HAP-1 (cell line): ENCODE measurements at places on chromosomes 4 and X.

DNA sequence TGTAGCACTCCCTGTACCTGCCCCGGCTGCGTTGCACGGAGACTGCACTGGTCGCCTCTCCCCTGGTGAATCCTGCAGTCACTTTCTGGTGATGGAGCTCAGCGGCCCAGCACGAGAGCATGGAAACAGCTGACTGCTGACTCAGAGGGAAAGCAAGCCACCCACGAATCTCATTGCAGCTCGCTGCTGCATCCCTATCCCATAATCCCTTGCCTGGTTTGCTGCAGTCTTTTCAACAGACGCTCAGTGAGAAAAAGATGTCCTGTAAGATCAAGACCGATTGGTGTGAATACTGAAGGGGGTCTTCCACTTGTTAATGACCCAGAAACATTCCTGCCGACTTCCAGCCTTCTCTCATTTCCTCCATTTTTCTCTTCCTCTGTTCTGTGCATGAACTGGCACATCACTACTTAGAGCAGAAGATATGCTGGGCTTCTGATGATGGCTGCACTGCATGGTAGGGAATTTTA, 52.9 kb downstream of the TRIM2 start:
- peak; percentile 43 for DNase-seq

- no peak for DNase-seq
Measured at GRCh38 chr4:62531264-62531663, 1331.1 kb downstream of the ADGRL3 start.

- DNase-seq: no peak
Measured at GRCh38 chr4:55358668-55359067, 12.6 kb downstream of the SRD5A3 start.

GRCh38 chr4:90127223-90127705, at the start of gene CCSER1:
Gene CCSER1 (plus strand): TSS chr4:90127394.
- peak; percentile 74 for DNase-seq

GRCh38 chr4:109972786-109973528, 60.3 kb downstream of the EGF start:
- DNase-seq: no peak

- DNase-seq: no peak
Measured at GRCh38 chr4:143597276-143597675, 83.8 kb downstream of the SMARCA5 start.

DNA sequence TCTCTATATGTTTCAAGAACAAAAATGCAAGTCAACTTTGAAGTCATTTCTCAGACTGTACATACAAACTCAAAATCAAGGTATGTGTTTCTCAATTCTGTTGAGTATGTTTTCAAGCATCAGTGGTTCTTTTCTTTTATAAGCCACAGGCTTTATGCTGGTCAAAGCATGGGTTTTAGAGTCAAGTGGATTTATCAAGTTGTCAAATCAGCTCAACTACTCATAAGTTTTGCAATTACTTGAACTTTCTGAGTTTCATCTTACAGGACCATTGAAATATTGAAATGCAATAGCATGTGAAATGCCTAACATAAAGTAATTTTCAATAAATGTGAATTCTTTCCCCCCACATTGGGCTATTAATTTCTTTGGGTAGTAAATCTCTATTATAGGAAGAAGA, 239.9 kb upstream of the DKK2 start:
- DNase-seq: no peak

DNA sequence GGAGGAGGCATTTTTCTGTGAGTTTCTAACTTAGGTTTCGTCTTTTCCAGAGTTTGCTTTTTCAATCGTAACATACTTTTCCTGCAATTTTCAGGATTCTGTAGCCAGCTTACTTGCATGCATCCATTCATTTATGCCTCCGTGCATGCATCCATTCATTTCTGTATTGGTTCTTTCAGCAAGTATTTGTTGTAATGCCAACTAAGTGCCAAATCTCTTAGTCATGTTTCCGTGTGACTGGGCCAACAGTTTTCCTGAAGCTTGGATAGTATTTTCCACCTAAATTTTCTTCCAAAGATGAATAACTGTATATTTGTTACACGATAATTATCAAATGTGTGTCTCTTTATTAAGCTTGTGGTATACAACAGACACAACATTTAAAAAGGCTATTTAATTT, 41.5 kb downstream of the CBLL2 start:
- DNase-seq: no peak

DNA sequence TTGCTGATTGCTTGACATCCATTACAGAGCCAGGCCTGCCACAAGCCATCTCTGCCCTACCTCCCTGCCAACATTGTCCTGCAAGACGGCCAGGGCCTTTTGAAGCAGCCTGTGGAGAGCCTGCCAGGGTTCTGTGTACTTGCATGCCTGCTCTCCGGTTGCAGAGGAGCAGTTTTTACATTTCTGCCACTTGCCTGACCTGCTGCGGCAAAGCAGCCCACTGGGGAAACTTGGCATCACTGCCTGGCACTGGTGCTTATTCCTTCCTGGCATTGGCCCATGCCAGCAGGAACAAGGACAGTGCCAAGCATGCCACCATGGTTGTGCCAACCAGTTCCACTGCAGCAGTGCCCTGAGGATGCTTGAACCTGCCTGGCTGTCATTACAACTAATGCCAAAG, 167.1 kb downstream of the NHS start:
- DNase-seq: no peak

GRCh38 chr4:141220271-141220670, 424 bp upstream of the ZNF330 start:
- DNase-seq: no peak

- no peak for DNase-seq
Measured at GRCh38 chr4:1903035-1903434, 31.8 kb downstream of the NSD2 start.

DNA sequence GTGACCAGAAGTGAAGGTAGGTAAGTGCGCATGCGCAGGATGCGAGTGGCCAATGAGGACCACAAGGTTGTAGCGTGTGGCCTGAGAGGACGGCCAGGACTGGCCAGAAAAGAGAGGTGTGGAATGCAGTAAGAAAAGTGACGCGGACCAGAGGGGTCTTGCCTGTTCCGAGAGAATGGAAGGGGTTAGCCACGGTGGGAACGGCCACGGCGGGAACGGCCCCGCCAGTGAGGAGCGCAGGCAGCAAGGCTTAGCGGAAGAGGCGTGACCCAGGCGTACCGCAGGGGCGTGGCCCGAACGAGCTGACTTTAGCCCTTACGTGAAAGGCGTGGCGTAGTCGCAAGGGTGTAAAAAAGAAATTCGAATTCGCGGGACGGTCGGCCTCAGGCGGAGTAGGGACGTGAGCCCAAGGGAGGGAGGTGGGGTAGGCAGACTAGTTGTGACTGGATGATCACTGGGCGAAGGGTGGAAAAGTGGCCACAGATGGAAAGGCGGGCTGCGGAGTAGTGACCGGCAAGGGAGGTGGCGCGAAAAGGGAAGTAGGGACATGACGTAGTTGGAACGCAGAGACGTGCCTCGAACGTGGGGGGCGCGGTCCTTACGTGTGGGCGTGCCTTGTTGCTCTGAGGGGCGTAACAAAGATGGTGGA, 10.4 kb upstream of the CLTRN start:
- DNase-seq: peak; percentile 94

GRCh38 chr4:1463088-1463926, 57.1 kb upstream of the NKX1-1 start:
- DNase-seq: no peak

DNA sequence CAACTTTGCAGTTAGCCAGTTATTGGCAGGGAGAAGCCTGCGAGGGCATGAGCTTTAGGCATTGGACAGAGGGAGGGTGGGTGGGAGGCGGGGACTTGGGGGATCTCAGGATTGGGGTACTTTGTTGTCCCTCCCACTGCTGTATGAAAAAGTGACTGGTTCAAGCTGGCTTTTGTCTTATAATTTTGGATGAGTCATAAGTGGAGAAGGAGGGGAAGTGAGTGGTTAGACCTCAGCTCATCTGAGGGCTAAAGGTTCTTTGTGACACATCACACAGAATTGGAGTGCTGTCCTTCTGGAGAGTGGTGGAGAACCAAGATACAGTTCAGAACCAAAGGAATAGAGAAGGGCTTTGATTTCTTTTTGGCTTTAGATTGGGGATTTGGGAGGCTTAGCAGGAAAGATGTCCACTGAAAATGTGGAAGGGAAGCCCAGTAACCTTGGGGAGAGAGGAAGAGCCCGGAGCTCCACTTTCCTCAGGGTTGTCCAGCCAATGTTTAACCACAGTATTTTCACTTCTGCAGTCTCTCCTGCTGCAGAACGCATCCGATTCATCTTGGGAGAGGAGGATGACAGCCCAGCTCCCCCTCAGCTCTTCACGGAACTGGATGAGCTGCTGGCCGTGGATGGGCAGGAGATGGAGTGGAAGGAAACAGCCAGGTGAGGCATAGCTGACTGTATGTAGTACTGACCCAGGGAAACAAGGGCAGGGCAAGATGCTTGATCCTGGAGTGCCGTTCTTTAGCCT, at the start of gene SLC4A4:
SLC4A4 (plus strand) TSS at position 175 of the 748 bp plus-strand sequence.
- DNase-seq: no peak

- DNase-seq: no peak
Measured at GRCh38 chr4:161121451-161121850, 1042.3 kb downstream of the FSTL5 start.

DNA sequence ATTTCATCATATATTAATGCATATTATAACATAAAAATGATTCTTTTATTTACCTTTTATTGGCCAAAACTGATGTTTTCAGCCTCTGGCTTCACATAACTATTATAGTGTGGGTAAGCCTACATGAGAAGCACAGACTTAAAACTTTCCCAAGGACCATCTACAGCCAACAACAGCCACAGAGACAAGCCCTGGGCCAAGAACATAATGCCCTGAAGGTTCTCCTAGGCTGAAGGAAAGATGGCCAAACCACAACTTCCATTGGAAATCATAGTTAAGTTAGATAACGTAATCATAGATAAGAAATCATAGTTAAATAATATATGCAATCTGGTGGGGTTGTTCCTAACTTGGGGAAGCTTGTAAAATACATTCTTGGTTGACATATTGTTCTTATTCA, 280.0 kb upstream of the EMCN start:
- no peak for DNase-seq

- no peak for DNase-seq
Measured at GRCh38 chr4:121676345-121677075, 20.3 kb downstream of the ANXA5 start.

DNA sequence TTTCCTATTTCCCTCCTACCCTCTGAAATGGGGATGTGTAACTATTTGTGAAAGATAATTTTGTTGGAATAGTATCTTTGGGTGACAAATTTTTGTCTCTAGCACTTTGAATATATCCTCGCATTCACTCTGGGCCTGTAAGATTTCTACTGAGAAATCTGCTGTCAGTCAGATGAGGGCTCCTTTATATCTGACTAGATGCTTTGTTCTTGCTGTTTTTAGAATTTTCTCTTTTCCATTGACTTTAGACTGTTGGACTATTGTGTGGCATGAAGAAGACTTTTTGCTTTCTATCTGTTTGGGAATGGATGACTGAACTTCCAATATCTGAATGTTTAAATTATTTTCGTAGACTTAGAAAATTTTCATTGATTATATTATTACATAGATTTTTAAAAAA, 54.2 kb upstream of the GRID2 start:
- no peak for DNase-seq

GRCh38 chr4:55369968-55370367, 23.9 kb downstream of the SRD5A3 start:
- DNase-seq: no peak

- no peak for DNase-seq
Measured at GRCh38 chr4:55517526-55518229, 29.0 kb downstream of the CLOCK start.

GRCh38 chrX:136597356-136597755, 50.6 kb upstream of the CD40LG start:
- no peak for DNase-seq

DNA sequence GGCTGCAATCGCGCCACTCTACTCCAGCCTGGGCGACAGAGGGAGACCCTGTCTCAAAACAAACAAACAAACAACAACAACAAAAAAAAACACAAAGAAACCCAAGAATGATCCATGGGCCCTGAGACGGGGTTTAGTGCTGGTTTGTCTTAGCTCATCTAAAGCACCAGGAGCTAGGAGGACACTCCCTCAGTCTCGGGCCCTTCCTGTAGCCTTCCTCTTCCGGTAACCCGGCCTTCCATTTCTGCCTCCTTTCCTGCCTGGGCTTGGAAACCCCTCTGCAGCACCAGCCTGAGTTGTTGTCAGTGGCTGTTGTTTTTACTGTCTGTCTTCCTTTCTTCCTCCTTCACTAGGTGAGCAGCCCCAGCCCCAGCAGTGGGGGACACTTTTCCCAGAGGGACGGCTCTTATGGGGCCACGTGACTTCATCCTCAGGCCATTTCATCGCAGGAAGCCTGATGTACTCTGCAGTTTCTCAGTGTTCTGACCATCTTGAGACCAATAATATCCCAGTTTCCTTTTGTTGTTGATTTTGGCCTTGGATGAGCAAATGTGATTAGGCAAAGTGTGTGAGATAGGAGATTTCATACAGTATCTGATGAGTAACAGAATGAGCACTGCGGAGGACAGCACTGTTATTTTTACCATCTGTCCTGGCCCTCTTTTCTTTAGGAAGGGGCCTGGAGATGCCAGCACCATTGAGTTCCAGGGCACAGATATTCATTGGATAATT, 90.1 kb downstream of the ANAPC4 start:
- no peak for DNase-seq

- no peak for DNase-seq
Measured at GRCh38 chr4:121698236-121698671, 1.5 kb upstream of the ANXA5 start.

DNA sequence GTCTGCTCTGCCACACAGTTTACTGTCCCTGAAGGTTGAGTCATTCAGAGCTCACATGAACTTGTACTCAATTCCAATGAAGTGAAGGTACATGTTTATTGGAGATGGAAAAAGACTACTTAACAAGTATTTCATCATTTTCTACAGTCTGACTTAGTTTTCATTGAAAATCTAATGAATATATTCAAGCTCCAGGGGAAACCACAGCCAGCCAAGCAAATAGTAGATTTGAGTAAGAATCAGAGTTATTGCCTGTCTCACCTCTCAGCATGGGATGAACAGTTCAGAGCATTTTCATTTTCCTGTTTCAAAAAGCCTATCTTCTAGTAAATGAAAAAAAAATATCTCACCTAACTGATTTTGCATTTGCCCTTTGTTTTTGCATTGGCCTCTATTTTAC, 1249.4 kb upstream of the DIAPH2 start:
- no peak for DNase-seq

DNA sequence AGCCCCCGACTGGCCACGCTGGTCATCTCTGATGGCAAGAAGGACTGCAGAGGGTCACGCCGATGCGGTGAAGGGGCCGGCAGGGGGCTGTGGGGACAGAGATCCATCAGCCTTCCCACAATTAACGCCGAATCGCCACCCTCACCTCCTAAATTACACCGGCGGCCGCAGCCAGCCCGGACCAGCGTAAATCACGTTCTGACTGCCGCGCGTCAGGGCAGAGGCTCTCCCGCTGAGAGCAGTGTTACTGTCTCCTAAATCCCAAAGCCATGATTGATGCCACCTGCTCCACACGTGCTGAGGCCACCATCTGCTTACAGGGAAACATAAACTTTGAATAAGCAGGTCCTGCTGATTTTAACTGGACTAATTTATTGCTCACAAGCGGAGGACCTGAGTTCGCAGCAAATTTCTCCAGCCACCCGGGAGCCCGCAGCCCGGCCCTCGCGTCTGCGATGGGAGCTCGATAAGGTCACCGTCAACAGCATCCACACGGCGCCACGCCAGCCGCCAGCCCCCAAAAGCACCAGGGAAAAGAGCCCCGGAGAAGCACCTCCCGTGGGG, 127.3 kb upstream of the NKX1-1 start:
- no peak for DNase-seq

GRCh38 chr4:185702147-185702663, 109.8 kb downstream of the SORBS2 start:
- DNase-seq: no peak
